ENCODE measurements at places on chromosomes 13 and 19. TPM values are rescaled to one million over a fixed set of nuclear protein-coding genes. Genes with fewer than 3 reads are reported as not detected.

The PALM gene
- 84.1 TPM for total RNA-seq

The TSKS gene
- not detected for total RNA-seq

The SH2D3A gene
- under 0.01 TPM for total RNA-seq

The LILRB4 gene
- total RNA-seq: 0.49 TPM

The PLPPR2 gene
- total RNA-seq: 47.2 TPM

The PRR36 gene
- 7.4 TPM for total RNA-seq

The CATSPERD gene
- 0.25 TPM for total RNA-seq

The VSTM1 gene
- total RNA-seq: not detected

The OR4F17 gene
- not detected for total RNA-seq

The MCEMP1 gene
- not detected for total RNA-seq

The MUC16 gene
- total RNA-seq: not detected

The SPRED3 gene
- total RNA-seq: 2.0 TPM

The CDX2 gene
- total RNA-seq: not detected

The FFAR3 gene
- under 0.01 TPM for total RNA-seq

The PROSER3 gene
- total RNA-seq: 1.2 TPM

The ZNF681 gene
- 14.3 TPM for total RNA-seq

The RYR1 gene
- total RNA-seq: 2.2 TPM

The PSG2 gene
- not detected for total RNA-seq

Data from temporal lobe (tissue), 4 donors.